ENCODE measurements at places on chromosomes 7 and 10. TPM values are rescaled to one million over a fixed set of nuclear protein-coding genes. Genes with fewer than 3 reads are reported as not detected.
A peak's percentile ranks its signal among the peaks of the same experiment; 100 is the strongest.

DNA sequence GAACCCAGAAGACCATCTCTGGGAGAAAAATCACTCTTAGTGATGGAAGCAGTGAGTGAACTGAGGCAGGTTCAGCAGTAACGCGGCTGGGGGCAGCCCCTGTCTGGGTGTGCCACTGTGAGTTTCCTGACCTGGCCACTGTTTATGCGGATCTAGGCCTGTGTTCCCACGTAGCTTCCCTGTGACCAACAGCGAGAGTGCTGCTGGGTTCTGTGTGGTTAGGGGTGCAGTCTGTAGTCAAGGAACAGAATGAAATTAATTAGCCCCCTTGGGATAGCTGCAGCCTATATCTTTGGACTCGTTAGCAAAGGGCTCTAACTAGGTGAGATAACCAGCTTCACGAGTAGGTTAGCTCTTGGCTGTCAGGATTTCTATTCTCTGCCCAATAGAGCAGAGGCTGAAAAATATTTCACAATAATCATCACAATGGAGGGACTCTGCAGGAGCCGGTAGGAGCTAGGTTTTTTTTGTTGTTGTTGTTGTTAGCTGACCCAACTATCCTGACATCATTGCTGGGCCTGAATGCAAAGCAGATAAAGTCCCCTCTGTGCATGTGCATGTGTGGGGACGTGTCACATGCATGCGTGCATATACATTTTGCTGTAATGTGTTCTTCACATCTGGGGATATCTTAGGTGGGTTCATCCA, 164.9 kb downstream of the TMEM178B start:
- no peak for DNase-seq

DNA sequence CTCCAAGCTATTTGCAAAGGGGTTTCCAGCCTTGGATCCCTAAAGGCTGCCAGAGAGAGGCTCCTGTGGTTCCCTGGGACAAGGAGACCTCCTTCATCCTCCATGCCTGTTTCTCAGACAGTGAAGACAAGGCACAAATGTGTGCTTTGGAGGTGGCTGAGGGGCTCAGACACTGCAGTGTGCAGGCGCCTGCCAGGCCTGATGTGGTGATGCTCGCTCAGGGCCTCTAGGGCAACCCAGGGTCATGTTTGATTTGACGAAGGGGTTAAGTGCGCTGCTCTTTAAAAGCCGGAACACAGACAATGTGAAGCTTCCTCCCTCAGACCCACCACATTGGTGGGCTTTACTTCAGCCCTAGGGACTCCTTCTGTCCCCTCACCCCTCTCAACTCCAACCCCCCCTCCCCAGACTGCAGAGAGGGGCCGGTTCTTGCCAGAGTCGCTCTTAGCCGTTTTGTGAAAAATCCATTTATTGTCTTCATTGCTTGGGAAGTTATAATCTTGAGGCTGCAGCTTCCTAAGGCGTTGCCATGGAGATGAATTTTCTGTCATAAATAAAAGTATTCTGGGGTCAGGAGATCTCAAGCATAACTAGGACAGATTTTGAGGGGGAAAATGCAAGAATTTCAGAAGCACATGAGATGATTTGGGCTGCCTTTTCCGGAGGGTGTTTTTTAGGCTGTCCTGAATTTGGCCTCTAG, 35.8 kb downstream of the PDGFA start:
- DNase-seq, result no peak

- no peak for DNase-seq
Observed at GRCh38 chr7:158881731-158882130, 25.4 kb downstream of the DYNC2I1 start.

GRCh38 chr7:32937344-32938174, 19.7 kb upstream of the FKBP9 start:
- peak; percentile 65 for DNase-seq

- no peak for DNase-seq
Observed at GRCh38 chr7:54981913-54982312, 36.9 kb upstream of the EGFR start.

DNA sequence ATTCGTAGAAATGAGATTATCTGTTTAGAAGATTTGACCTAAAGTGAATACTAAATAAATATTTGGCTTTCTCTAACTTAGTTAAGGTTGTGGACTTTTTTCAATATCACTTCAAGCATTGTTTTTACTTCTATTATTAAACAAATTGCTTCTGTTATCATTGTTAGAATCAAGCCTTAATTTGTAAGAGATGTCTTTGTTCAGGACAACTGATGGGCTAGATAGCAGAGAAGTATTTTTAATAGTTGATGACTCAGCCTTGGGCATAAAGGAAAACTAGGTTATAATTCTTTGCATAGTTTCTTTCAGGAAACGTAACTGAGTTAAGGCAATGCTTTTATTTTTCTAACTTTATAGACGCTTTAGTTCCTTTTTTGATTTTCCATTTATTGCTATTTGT, 128.8 kb upstream of the SMIM30 start:
- DNase-seq, result no peak

- no peak for DNase-seq
Observed at GRCh38 chr7:5689716-5690115, 91.7 kb downstream of the RNF216 start.

DNA sequence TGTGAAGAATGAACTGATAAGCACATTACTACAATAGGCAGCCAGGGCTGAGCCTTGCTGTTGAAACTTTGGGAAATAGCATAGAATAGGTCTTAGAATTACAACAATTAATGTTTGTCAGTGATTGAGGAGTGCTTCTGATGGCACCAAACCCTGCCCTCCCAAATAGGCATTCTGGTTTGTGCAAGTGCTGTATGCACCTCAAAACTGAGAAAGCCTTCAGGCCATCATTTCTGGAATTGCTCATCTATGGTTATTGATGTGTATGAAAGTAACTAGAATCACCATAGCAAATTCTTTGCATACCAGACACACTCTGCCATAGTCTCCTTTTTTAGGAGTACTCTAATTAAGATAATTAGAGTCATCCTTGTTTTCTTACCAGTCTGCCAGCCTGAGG, 585.0 kb upstream of the MBL2 start:
- DNase-seq, result no peak

- no peak for DNase-seq
Observed at GRCh38 chr7:101238226-101239182, 902 bp upstream of the CLDN15 start.

DNA sequence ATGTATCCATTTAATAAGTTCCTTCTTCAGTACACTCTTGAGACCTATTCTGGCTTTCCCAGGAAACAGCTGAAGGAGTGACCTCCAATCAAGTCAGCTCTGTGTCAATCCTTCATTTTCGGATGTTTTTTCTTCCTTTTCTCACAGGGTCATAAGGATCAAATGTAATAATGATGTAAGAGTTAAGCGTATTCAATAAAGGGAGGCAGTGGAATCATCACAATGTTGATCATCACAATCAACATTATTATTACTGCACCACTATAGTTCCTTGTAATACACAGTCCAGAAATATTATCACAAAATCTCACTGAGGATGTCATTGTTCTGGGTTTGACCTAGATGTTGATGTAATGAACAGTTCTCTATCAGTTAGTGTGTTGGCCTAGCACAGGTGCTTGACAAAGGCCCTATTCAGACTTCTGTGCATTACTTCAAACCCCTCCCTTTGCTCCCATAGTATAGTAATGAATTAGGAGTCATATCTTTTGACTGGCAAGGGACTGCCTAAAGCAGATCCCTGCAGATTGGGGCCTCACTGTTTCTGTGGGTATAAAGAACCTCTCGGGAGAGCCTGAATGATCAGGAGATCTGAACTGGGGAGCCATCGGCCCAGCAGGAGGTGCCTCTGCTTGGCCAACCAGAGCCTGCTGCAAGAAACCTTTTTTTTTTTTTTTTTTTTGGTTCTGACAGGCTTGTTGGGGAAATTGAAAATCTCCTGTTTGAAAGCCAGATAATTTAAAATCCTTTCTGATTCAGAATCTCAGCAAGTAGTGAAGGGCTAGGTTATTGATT, 100.6 kb downstream of the KAT6B start:
- DNase-seq, result no peak

Gene MXI1
- total RNA-seq, result 6.2 TPM

Gene CPED1
- 89.5 TPM for total RNA-seq
